ENCODE measurements at places on chromosomes 11 and 22.

- no peak for DNase-seq
These were observed 440.0 kb downstream of the AASDHPPT start for GRCh38 chr11:106517426-106517825.

DNA sequence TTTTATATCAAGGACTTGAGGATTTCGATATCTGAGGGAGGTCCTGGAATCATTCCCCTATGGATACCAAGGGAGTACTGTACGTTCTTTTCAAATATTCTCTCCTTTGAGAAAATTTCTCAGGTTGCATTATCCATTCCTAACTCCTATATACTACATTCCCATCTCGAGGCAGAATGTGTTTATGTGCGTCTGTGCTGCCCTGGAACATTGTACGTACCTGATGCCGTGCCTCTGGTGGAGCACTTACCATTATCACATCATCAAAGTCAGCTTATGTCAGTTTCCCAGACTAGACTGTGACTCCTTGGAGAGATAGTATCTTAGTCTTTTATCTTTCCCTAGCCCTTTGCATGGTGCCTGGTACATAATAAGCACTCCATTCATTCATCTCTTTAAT, 21.7 kb downstream of the UBASH3B start:
- no peak for DNase-seq

DNA sequence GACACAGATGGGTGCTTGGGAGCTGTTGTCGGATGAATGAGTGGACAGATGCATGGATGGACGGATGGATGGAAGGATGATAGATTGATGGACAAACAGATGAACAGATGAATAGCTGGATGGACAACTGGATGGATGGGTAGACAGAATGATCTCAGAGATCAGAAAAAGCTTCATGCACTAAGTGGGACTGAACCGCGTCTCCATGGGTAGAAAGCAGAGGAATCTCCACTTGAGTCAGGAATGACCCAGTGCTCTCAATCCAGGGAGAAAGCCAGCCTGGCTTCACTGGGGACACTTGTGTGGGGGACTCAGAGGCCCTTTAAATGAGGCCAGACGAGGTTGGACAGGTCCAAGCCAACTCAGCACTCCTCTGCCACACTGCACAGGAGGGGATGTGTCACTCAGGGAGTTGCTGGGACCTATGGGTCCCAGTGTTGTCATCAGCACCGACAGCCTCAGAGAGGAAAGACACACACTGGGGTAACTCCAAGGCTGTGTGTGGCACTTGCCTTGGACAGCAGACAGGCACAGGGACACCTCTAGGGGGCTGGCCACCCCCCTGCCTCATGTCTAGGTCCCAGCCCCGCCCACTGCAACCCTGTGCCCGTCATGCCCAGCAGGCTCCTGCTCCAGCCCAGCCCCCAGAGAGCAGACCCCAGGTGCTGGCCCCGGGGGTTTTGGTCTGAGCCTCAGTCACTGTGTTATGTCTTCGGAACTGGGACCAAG, 5.6 kb downstream of the IGLL5 start:
- no peak for DNase-seq

- DNase-seq: no peak
These were observed 39.6 kb downstream of the ARHGAP42 start for GRCh38 chr11:100726680-100727079.

Data from stimulated activated CD8-positive, alpha-beta memory T cell treated with anti-CD3 and anti-CD28 coated beads, Interleukin-4, amount 100 ng/mL, for 4 hours (primary cell).